ENCODE measurements at places on chromosomes 6 and 20.

- no peak for DNase-seq
Observed at GRCh38 chr6:2680264-2680922, 70.3 kb downstream of the MYLK4 start.

DNA sequence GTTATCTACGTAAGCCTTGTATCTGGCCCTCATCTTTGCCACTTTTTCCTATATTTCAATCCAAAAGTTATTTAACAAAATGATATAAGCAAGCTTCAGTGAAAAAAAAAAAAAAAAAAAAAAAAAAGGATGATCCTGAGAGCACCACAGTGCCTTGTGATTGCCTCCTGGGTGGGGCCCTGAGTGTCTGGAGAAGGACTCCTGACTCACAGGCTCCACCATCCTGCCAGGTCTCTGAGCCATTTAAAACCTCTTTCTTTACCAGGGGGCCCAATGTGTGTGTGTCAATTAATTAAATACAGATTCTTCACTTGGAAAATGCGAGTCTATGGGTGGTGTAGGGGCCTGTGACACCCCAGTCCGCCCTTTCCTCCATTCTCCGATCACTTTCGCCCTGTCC lies 105.2 kb downstream of the SMOC2 start:
- no peak for DNase-seq

DNA sequence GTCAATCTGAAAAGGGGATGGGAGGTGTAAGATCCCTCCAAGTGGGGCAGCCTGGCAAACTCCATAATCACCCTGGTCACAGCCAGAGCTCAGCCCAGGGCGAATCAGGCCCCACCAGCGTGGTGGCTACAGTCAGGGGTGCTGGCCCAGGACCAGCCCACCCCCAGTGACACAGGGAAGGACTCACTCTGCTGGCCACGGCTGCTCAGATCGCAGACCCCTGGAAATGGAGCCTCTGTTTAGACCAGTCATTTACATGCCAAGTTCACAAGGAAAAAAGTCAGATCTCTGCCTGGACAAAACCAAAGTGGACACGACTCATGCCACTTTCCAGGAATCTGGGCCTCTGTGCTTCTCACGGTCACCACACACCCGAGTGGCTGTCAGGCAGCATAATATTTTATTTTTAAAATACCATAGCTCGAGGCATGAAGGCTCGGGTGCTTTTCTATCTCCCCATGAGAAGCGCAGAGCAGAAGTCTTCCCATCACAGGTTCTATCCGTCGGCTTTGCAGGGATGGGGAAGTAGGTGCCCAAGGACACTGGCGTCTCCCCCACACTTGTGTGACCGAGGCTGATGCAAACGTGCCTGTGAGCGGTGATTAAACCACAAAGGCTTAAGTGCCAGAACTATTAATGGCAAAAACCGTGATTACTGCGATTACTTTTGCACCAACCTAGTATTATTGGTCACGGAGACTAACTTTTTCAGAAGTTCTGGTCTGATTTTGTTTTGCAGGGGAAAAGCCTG lies 13.0 kb downstream of the PXDC1 start:
- no peak for DNase-seq

DNA sequence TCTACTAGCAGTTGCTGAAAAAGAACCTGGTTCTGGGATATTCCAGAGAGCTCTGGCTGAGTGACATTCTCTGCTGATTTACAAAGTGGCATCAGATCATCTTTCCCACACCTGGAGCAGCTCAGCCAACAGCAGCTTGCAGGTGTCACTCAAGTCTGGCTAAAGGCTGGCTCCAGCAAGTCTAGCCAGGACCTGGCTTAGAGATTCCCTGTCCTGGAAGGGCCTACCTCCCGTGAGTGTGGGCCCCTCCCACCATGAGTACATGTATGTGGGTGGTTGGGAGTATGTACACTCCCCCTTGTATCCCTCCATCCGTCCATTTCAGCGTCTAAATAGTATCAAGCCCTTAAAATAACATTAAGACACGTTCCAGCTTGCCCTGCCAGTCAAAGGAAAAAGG lies 539.3 kb upstream of the ID4 start:
- no peak for DNase-seq

DNA sequence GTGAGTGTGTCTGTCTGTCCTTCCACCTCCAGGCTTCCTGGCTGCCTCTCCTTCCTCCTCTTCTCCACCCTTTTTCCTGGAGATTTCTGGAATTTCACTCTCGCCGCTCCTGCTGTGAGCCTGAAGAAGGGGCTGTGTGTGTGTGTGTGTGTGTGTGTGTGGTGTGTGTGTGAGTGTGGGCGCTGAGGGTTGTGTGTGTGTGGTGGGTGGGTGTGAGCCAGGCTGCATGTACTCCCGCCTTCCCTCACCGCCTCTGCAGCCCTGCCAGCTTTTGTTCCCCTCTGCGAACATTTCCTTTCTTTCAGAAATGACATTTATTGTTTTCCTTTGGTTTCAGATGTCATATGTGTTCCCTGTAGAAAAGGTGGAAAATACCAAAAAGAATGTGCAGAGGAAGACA lies 76.0 kb downstream of the SRC start:
- no peak for DNase-seq

DNA sequence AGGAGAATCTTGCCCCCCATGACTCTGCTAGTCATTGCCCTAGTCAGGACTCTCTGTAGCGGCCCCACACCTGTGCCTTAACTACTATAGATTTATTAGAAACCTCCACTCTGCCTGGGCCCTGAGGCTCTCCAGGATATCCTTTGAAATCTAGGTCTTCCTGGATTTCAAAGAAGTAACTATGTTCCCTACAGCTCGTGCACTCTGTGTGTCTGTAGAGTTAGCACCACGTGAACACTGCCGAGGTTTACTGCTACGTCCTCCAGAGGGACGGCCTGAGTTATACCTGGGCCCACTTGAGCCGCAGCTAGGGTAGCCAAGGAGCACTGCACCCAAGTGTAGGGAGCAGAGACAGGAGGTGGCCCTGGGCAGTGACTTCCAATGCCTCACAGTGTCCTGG lies 19.8 kb downstream of the GLP1R start:
- no peak for DNase-seq

GRCh38 chr6:151300267-151300991 lies 60.7 kb downstream of the AKAP12 start:
- no peak for DNase-seq

DNA sequence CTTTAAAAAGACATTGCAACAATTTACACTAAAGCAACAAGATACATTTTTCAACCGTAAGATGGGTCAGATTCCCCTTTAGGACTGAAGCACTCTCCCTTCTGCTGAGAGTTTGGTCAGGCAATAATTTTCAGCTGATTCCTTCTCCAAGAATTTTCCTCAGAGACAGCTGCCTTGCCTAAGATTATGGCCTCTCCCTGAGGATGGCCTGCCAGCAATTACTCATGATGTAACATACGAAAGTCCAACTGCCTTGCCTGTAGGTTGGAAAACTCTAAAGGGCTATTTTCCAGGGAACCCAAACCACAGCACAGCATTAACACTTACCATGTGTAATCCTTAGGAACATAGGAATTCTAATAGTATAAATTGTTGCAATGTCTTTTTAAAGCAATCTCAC lies 229.1 kb upstream of the FLRT3 start:
- peak; percentile 92 for DNase-seq

DNA sequence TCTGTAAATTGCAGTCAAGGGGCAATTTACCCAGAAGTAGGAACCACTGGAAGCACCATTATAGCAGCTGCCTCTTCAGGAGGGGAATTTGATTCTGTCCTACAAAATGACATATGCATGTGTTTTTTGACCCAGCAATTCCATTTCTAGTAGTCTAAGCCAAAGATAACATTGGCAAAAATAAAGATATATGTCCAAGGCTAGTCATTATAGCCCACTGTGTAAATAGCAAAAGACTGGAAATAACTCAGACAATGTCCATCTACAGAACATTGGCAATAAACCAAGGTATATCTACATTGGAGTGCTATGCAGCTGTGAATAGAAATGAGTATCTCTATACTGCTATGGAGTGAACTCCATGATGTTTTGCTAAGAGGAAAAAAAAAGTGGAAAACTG lies 12.5 kb upstream of the PANK2 start:
- no peak for DNase-seq

GRCh38 chr6:25007269-25007699 lies 71.5 kb upstream of the RIPOR2 start:
- no peak for DNase-seq

DNA sequence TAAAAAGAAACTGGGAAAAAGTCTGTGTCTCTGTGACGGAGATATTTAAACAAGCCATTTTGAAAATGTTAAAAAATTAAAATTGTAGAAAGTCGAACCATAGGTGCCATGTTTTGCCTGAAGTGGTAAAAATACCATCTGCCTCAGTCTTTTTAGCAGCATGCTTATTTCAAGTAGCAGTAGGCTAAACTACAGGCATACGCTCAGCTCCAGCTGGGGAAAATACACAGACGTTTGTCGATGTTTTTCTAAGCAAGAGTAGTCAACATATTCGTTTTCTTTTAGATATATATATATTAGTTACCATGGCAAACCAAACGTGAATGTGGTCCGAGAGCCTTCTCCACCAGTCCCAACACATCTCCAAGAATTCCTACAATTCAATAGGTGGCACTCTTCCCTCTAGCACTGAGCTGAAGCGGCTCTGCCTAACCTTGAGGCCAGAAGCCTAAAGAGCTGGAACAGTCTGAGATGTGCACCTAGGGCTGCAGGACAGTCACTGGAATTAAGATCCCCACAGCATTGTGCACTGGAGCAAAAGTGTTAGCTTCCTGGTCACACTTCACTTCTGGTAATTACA lies 70.2 kb upstream of the BEND3 start:
- DNase-seq = no peak

DNA sequence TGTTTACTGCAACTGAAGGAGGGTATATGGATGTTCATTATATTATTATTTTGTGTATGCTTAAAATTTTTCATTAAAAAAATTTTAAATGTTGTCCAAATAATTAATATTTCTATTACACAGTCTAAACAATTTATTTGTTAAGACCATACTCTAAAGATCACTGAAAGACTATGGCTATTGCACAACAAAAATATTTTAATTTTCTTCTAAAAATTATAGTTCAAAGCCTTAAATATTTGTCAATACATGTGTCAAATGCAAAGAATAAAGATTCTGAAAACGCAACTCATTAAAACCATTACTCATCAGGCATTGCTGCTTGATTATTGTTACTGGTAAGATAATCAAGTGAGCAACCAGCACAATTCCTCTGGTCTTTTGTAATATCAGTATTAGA lies 2.2 kb downstream of the MMS22L start:
- DNase-seq = no peak

DNA sequence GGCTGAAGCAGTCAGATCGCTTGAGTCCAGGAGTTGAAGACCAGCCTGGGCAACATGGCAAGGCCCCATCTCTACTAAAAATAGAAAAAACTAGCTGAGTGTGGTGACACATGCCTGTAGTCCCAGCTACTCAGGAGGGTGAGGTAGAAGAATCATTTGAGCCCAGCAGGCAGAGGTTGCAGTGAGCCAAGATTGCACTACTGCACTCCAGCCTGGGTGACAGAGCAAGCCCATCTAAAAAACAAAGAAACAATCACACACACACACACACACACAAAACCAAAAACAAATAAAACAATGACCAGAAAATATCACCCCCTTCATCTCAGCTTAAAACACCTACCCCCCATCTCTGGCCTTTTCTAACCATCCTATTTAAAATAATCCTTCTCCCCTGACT lies 68.0 kb downstream of the BTBD9 start:
- DNase-seq = no peak

DNA sequence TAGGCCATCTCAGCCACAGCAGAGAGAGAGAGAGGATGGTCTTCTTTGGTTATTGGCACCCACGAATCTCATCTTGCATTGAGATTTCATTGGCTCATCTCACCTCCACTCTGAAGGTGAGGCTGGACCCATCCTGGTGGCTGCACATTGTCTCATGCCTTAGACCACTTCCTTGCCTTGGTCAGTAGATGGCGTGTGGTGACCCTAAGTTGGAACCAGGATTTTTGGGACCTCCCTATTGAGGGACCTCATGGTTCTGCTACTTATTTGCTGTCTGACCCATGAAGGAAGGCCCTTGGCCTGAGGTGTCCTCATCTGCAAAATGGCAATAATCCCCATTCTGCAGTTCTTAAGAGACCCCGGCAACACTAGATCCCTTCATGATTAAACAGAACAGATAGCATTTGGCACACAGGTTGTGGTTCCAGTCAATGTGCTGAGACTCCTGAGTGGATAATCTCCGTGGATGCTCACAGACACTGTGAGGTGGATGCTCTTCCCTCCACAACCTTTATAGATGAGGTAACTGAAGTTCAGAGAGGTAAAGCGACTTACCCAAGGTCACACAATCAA lies 21.5 kb upstream of the AAR2 start:
- DNase-seq = no peak

GRCh38 chr6:45721665-45722064 lies 294.0 kb downstream of the CLIC5 start:
- DNase-seq = no peak

DNA sequence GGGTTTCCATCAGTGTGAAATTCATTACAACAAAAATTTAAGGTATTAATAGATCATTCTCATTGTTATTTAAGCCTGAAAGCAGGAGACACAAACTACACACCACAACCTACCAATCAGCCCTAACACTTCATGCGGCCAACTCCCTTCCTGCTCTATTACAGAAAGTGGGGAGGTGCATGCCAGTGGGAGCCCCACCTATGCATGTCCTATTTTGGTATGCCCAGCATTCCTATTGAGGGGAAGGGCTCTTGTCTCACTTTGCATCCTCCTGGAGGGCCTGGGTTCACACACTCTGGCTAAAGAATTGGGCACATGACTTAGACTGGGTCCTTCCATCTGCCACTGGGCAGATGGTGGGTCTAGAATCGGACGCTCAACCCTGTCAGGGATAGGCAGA lies 450.0 kb downstream of the PTPRT start:
- DNase-seq = no peak

GRCh38 chr20:59144179-59144830 lies 19.3 kb upstream of the ZNF831 start:
- no peak for DNase-seq

DNA sequence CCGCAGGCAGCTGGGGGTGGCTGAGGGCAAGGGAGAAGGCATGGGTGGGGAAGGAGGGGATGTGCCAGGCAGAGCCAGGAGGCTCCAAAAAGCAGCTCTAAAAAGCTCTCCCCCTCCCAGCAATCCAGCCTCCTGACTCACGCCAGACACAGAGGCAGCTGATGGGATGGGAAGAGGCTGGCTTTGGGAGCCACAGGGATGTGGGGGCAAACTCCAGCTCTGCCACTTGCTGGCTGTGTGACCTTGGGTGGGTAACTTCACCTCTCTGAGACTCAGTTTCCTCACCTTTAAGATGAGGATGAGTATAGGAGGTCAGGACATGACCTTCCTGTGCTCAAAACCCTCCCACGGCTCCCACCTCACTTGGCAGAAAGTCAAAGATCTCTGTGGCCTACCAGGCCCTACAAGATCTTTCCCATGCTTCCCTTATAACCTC lies 148.9 kb downstream of the CEBPB start:
- DNase-seq = no peak

GRCh38 chr20:22366631-22367030 lies 217.7 kb downstream of the FOXA2 start:
- DNase-seq = no peak
